ENCODE measurements at places on chromosomes 6 and 20. TPM values are rescaled to one million over a fixed set of nuclear protein-coding genes. Genes with fewer than 3 reads are reported as not detected.

DNA sequence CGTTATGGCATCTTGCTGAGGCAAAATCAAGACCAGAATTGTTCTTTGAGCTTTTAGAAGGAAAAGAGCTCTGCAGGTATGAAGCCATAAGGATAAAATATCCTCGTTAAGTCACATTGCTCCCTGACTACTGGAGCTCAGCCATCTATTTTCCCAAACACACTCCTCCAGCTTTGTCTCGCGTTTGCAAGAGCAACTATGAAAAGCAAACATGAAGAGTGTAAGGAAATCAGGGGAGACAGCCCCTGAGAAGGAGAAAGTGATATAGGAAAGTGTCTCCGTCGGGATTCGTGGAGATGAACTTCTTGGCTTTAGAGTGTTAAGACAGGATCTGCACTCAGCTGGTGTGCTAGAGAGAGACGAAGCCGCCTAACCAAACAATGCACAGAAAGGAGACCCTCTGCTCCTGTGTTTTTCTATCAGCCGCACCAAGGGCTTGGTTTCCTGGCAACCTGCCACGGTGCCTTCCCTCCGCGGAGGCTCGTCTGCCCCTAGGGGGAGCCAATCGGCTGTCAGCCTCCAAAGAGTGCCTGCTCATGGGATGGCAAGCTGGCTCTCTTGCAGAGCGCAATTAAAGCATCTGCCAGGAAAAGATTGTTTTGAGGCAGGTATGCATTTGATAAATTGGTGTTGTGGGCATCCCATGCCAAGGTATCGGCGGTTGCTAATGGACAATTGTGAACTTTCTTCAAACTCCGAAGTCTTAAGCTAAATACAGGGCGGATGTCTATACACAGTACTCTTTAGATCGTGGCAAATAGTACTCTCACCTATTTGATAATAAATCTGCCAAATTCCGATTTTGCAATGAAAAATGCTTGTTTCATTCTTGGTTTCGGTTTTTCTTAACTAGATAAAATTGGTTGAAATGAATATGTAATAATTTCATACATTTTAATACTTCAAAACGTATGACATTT, 603.2 kb downstream of the RNF144B start:
- no peaks in the 10 kb centered on the region for H3K27me3 ChIP-seq
- H3K4me3 ChIP-seq = no peak overlapping the region
- no peaks in the 10 kb centered on the region for H3K4me1 ChIP-seq

DNA sequence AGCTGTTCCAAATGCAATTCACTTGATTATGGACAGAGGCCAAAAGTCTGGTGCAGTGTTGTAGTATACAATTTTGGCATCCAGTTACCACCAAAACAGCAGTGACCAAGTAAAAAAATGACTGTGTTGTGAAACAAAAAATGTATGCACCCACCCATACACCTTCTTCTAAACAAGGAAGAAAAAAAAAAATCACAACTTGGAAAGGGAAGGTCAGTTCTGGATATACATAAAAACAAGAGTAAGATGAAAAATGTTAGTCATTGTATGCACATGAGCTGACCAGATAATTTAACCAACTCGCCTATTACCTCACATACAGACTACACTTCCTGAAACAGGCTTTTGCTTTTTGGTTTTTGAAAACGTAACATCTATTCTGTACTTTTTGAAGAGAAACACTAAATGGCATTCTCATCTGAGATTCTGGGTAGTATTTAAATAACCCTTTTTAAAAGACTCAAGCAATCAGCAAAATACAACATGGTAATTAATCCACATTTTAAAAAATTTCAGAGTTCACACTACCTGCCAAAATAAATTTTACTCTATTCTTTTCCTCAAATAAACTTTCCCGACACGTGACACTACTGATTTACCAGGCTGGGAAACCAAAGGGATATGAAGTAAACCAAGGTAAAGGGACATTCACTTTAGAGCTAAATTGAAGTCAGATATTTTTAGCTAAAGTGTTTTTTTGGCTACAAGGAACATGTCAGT, 141.6 kb upstream of the SHLD1 start:
- peaks cover 12% of the 10 kb centered on the region for H3K4me1 ChIP-seq
- peak overlapping the region; percentile 96 for H3K27ac ChIP-seq
- H3K4me3 ChIP-seq = peak overlapping the region; percentile 62
- H3K27me3 ChIP-seq = no peaks in the 10 kb centered on the region

- no peak overlapping the region for H3K4me3 ChIP-seq
- H3K36me3 ChIP-seq = no peaks in the 10 kb centered on the region
- no peak overlapping the region for H3K27ac ChIP-seq
- H3K4me1 ChIP-seq = no peaks in the 10 kb centered on the region
- DNase-seq = peak; percentile 16
Measured at GRCh38 chr6:154506991-154507898, 3.2 kb downstream of the CNKSR3 start.

- peaks cover 5% of the 10 kb centered on the region for H3K36me3 ChIP-seq
- no peaks in the 10 kb centered on the region for H3K4me1 ChIP-seq
- H3K27ac ChIP-seq = no peak overlapping the region
- peak; percentile 86 for DNase-seq
- no peaks in the 10 kb centered on the region for H3K27me3 ChIP-seq
- peak overlapping the region; percentile 40 for H3K4me3 ChIP-seq
Measured at GRCh38 chr20:58236612-58237317, 8.3 kb upstream of the ANKRD60 start.

DNA sequence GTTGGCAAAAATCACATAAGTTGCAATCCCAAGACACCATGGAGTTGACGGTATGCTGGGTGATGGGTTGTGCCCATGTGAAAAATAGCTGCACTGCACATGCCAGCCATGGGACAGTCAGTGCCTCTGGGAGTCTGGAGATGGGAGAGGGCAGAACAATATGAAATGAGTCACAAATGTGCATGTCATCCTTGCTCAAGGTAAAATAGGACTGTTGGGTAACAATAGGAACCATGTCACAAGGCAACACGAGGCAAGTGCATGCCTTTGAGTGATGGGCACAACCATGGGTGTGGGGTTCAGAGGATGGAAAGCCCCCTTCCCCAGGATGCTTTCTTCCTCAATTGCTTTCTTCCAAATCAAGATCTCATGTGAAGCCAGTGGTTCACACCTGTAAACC, 70.5 kb upstream of the PIM1 start:
- H3K4me3 ChIP-seq = no peak overlapping the region
- DNase-seq = no peak
- H3K4me1 ChIP-seq = peaks cover 9% of the 10 kb centered on the region
- H3K27me3 ChIP-seq = no peaks in the 10 kb centered on the region
- no peaks in the 10 kb centered on the region for H3K36me3 ChIP-seq

SPATA25 gene
- total RNA-seq = 1.5 TPM

GID8 gene
- 37.3 TPM for total RNA-seq

SLA2 gene
- 0.58 TPM for total RNA-seq

GNAS-AS1 gene
- 1.7 TPM for total RNA-seq

CST7 gene
- 1.1 TPM for total RNA-seq
